ENCODE measurements at places on chromosomes 13 and 19.

GRCh38 chr13:112253631-112254030 is 122.5 kb upstream of the SPACA7 start:
- no peak for DNase-seq

GRCh38 chr13:111789420-111789819 is 277.5 kb upstream of the SOX1 start:
- DNase-seq: no peak

GRCh38 chr19:51564791-51565190 is 6.3 kb upstream of the ZNF175 start:
- DNase-seq: no peak

- DNase-seq: no peak
Observed at GRCh38 chr13:107545946-107546502, 669.3 kb downstream of the LIG4 start.

GRCh38 chr19:9865732-9866501 is 30.8 kb downstream of the PIN1 start:
- no peak for DNase-seq

DNA sequence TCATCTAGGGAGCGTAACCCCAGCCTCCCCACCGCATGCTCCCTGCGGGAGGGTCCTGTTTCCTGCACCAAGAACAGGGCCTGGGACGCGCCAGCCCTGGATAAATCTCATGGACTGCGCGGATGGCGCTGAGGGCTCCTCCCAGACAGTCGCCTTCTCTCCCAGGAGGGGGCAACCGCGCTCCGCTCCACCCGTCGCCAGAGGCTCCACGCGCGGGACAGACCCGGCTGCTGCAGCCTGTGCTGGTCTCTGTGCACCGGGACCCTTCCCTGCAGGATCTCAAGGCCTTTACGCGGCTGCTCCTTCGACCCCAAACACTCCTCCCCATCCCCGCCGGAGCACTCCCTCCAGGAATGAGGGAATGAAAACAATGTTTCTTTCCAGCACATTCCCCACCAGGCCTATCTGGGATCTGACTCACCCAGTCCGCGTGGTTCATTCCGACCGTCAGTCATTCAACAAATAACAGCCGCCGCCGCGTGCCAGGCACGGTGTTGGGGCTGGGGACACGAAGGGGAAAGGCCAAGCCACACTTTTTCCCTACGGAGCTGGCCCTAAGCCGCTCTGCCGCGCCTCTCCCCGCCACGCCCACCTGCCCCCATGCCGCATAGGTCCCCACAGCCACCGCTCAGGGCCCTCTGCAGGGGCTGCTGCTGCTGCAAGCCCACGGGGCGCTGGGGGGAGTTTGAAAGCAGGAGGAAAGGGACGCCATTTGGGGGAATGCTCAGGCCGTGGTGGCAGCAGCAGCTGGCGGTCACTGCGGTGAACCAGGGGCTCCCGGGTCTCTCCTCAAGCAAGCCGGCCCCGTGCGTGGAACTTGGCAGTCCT is 6.0 kb downstream of the PNMA8B start:
- no peak for DNase-seq

DNA sequence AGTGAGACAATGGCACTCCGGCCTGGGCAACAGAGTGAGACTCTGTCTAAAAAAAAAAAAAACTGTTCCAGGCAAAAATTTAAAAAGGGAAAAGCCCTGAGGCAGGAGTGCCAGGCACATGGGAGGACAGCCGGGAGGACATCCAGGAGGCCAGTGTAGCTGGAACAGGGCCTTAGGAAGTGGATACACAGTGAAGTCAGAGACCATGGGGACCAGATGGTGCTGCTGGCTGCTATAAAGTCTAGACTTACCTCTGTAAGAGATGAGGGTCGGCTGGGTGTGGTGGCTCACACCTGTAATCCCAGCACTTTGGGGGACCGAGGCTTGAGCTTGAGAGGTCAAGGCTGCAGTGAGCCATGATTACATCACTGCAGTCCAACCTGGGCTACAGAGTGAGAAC is 15.0 kb downstream of the HAS1 start:
- no peak for DNase-seq

DNA sequence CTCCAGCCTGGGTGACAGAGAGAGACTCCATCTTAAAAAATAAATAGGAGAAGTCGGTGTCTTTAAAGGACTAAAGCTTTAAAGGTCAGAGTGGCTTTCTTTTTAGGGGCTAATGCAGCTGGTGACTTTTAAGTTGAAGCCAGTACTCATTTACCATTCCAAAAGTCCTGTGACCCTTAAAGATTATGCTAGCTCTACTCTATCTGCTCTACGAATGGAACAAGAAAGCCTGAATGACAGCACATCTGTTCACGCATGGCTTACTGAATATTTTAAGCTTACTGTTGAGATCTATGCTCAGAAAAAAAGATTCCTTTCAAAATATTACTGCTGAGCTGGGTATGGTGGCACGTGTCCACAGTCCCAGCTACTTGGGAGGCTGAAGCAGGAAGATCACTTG is 16.4 kb downstream of the TDRD12 start:
- no peak for DNase-seq

GRCh38 chr19:45113628-45114027 is 20.6 kb downstream of the PPP1R37 start:
- no peak for DNase-seq

DNA sequence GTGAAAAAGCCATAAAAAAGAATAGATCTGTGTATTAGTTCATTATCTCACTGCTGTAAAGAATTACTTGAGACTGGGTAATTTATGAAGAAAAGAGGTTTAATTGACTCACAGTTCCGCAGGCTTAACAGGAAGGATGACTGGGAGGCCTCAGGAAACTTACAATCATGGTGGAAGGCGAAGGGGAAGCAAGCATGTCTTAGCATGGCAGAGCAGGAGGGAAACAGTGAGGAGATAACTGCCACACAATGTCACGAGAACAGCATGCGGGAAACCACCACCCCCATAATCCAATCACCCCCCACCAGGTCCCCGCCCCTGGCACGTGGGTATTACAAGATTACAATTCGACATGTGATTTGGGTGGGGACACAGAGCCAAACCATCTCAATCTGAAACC is 39.1 kb upstream of the EEF1AKMT1 start:
- DNase-seq: no peak

- no peak for DNase-seq
Observed at GRCh38 chr19:43353606-43354304, at the start of gene CD177. TSS of gene CD177 (plus strand) at chr19:43353686. CDS start at chr19:43353715, 29 bp downstream.

DNA sequence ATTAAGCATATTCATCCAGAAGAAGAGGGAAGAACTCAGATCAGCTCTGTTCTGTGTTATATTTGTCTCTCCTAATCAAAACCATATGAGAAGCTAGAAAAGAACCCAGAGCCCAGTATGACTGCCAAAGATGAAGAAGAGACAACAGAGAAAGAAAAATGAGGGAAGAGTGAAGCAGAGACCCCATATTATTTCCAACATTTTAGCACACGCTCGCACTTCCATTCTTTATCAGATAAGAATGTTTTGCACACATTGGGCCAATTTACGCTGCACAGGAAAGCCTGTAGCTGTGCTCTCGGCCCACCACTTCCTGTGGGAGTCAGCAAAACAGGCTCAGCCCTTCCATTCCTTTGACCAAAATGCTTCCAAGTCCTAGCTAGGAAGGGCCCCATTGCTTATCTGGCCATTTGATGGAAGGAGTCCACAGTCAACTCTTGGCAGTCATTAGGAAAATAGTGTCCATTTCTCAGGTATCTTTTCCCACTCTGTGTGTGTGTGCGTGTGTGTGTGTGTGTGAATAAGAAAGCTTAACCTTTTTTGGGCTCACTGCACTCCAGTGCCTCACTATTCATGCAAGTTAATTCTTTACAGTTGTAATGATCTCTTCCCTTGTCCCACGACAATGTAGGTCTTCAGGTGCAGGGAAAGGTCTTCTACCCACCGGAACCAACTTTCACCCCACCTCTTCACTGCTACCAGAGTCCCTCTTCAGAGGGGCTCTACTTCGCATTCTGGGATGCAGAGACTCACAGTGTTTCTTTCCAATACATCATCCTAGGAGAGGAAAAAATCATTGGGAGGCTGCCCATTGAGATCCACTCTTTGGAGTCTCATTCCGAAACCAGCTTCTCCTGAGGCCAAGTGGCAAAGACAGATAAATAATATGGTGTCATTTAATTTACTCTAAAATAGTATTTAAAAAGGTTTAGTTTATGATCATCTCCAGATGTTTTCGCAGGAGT is 237.5 kb downstream of the COG6 start:
- DNase-seq: no peak

DNA sequence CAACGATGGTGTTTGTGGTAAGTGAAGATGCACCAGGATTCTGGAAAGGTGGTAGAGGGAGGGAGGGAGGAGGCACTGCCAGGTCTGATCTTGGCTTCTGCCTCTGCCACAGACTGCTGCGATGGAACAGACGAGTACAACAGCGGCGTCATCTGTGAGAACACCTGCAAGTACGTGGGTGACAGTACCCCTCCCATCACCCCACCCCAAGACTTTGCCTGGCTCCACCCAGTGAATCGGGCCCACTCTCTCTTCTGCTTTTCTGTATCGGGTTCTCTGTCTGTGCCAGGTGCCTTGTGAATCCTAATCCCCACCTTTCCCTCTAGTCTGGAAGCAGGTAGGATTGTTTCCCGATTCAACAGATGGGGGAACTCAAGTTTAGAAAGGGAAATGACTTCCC is 2.5 kb downstream of the PRKCSH start:
- DNase-seq: no peak

Data from GM04503 (cell line).